ENCODE measurements at places on chromosomes 7 and 10.

- H3K4me1 ChIP-seq = no peaks in the 10 kb centered on the region
- H3K36me3 ChIP-seq = peaks cover 7% of the 10 kb centered on the region
- DNase-seq = no peak
- no peak overlapping the region for H3K27ac ChIP-seq
These were observed 1.9 kb downstream of the BUB3 start for GRCh38 chr10:123156078-123156477.

DNA sequence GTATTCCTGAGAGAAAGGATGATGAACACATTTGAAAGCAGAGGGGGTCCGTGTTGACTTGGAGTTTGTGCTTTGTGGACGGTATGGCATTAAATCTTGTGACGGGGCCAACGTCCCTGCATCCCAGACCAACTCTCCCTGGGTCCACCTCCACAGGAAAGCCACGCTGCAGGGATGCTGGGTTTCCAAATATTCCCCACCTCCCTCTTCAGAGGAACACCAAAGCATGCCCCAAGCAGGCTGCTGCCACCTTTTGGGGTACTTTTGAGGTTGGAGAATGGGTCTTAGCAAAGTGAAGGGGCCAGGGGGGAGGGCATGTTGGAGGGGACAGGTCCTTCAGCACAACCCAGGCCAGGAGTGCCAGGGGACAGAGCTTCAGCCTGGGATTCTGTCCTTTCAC is 504.4 kb downstream of the TCERG1L start:
- no peak overlapping the region for H3K4me3 ChIP-seq
- H3K4me1 ChIP-seq = no peaks in the 10 kb centered on the region
- H3K36me3 ChIP-seq = no peaks in the 10 kb centered on the region

GRCh38 chr7:130945411-130945811 is 211.4 kb upstream of the KLF14 start:
- no peaks in the 10 kb centered on the region for H3K27me3 ChIP-seq
- no peak overlapping the region for H3K4me3 ChIP-seq
- no peak overlapping the region for H3K27ac ChIP-seq
- H3K4me1 ChIP-seq = no peaks in the 10 kb centered on the region
- no peak for DNase-seq

- no peaks in the 10 kb centered on the region for H3K36me3 ChIP-seq
- no peaks in the 10 kb centered on the region for H3K27me3 ChIP-seq
- no peak overlapping the region for H3K4me3 ChIP-seq
- H3K27ac ChIP-seq = no peak overlapping the region
These were observed 41.2 kb upstream of the TNS3 start for GRCh38 chr7:47622946-47623640.

GRCh38 chr7:5557920-5558401 is 134.3 kb upstream of the TNRC18 start:
- no peak overlapping the region for H3K4me3 ChIP-seq
- DNase-seq = no peak
- H3K27ac ChIP-seq = peak overlapping the region; percentile 19
- H3K27me3 ChIP-seq = no peaks in the 10 kb centered on the region

- DNase-seq = no peak
- H3K4me1 ChIP-seq = no peaks in the 10 kb centered on the region
- no peak overlapping the region for H3K27ac ChIP-seq
- H3K4me3 ChIP-seq = no peak overlapping the region
These were observed 245.5 kb downstream of the GALNT17 start for GRCh38 chr7:71377469-71377868.

- H3K27ac ChIP-seq = no peak overlapping the region
- H3K4me3 ChIP-seq = no peak overlapping the region
- H3K36me3 ChIP-seq = no peaks in the 10 kb centered on the region
- DNase-seq = no peak
These were observed 80.0 kb upstream of the DNAAF5 start for GRCh38 chr7:646487-646886.

DNA sequence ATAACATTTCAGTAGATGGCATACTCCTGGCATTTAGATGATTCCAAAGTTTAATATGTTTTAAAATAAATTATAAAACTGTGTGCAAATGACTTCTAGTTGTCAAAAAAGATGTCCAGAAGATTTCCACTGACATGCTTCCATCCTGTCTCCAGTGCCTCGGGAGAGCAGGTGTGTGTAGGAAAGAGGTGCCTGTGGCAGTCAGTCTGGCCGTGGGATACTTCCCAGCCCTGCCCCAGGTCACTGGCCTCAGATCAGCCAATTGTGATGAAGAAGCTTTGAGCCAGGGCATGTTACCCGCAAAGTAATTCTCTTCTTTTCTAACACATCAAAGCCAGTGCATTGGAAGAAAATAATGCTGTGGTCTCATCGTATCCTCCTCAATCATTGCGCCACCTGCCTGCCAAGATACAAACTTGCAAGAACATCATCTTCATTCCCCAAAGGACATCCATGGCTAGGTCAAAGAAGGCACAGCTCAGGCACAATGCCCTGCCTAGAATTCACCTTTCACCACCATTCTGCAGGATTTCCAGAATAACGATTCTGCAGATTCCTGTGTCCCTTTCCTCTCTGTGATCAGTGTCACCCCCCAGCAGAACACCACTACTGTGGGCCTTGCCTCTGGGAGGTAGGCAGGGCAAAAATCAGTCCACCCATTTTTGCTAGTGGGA is 6.3 kb upstream of the KCNMA1 start:
- H3K4me1 ChIP-seq = no peaks in the 10 kb centered on the region
- H3K27ac ChIP-seq = no peak overlapping the region
- no peaks in the 10 kb centered on the region for H3K36me3 ChIP-seq
- H3K4me3 ChIP-seq = no peak overlapping the region
- peak; percentile 80 for DNase-seq

DNA sequence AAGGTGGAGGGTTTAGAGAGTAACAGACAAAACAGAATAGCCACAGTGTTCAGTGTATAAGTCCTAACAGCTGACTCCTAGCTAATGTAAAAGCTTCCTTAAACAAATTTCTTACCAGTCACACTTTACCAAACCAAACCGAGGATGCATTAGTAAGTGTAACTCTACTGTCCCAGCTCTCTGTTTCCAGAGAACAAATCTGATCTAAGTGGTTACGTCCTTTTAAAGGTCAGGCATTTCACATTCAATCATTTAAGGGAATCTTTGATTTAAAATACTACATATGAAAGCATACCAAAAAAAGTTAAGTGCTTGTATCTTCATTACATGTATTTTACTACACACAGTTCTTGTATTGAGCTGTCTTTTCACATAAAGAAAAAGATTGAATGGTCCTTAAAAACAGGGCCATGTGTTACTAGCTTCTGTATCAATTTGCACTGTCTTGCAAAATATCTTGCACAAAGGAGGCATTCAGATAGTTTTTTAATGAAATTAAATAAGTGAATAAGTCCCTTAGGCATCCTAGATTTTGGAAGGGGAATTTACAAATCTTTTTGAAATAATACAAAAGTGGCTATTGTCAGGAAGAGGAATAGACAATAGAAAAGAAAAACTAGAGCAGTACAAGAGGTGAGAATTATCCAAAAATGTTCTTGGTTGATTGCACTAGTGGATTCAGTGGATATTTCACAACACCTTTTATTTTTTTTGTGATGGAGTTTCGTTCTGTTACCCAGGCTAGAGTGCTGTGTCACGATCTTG is 58.4 kb upstream of the SPOCK2 start:
- peaks cover 6% of the 10 kb centered on the region for H3K4me1 ChIP-seq
- DNase-seq = no peak
- H3K27ac ChIP-seq = no peak overlapping the region
- H3K27me3 ChIP-seq = no peaks in the 10 kb centered on the region
- H3K36me3 ChIP-seq = no peaks in the 10 kb centered on the region
- H3K4me3 ChIP-seq = no peak overlapping the region

- no peaks in the 10 kb centered on the region for H3K36me3 ChIP-seq
- no peaks in the 10 kb centered on the region for H3K27me3 ChIP-seq
- H3K4me1 ChIP-seq = peaks cover 2% of the 10 kb centered on the region
- no peak overlapping the region for H3K4me3 ChIP-seq
These were observed 43.4 kb downstream of the BPGM start for GRCh38 chr7:134690016-134690415.

DNA sequence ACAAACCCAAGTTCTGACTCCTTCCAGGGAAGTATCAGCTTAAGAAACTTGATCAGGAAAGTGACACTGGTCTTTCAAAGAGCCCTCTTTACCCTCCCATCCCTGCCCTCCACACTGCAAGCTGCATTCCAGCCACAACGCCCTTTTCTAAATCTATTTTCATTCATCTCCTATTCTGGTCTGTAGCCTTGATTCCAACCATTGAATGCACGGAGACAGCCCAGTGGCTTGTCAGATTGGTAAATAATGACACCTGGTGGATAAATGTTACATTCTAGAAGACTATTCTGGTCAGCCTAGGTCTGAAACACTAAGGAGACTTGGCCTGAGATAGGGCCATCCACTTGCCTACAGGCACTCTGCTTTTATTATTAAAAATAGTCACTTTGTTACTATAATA is 20.9 kb downstream of the MORN4 start:
- H3K4me1 ChIP-seq = no peaks in the 10 kb centered on the region
- no peak overlapping the region for H3K27ac ChIP-seq
- H3K27me3 ChIP-seq = no peaks in the 10 kb centered on the region
- no peak overlapping the region for H3K4me3 ChIP-seq
- peak; percentile 83 for DNase-seq
- H3K36me3 ChIP-seq = no peaks in the 10 kb centered on the region

- H3K4me1 ChIP-seq = no peaks in the 10 kb centered on the region
- H3K36me3 ChIP-seq = no peaks in the 10 kb centered on the region
- no peak overlapping the region for H3K27ac ChIP-seq
- H3K4me3 ChIP-seq = no peak overlapping the region
- DNase-seq = no peak
These were observed 18.0 kb downstream of the CNNM2 start for GRCh38 chr10:102935939-102936605.

GRCh38 chr10:123357421-123357930 is 203.3 kb downstream of the BUB3 start:
- H3K27me3 ChIP-seq = no peaks in the 10 kb centered on the region
- H3K27ac ChIP-seq = no peak overlapping the region
- peaks cover 2% of the 10 kb centered on the region for H3K4me1 ChIP-seq
- H3K36me3 ChIP-seq = no peaks in the 10 kb centered on the region
- DNase-seq = peak; percentile 23

DNA sequence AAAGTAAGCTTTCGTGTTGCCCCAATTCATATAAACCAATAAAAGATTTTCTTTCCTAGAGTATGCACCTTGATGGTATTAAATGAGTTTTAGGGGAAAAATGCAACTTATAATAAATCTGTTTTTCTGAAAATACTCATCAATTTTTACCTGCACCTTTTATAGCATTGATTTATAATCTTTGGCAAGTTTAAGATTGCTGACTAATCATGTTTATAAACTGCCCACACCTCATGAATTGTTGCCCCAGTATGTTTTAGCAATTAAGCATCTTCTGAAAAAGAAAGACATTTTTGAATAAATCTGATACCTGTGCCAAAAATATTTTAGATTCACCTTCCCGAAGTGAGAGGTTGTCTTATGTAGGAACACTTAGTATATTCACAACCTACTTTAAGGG is 420.0 kb downstream of the THSD7A start:
- H3K27ac ChIP-seq = no peak overlapping the region
- H3K4me1 ChIP-seq = no peaks in the 10 kb centered on the region
- no peaks in the 10 kb centered on the region for H3K27me3 ChIP-seq
- DNase-seq = no peak

GRCh38 chr7:79182283-79182682 is 271.2 kb downstream of the MAGI2 start:
- H3K4me3 ChIP-seq = no peak overlapping the region
- no peak for DNase-seq
- no peak overlapping the region for H3K27ac ChIP-seq

- peaks cover 2% of the 10 kb centered on the region for H3K4me1 ChIP-seq
- H3K4me3 ChIP-seq = no peak overlapping the region
- peak; percentile 79 for DNase-seq
- H3K27me3 ChIP-seq = no peaks in the 10 kb centered on the region
- H3K27ac ChIP-seq = no peak overlapping the region
These were observed 39.1 kb downstream of the GOLGA7B start for GRCh38 chr10:97888641-97889262.

GRCh38 chr7:111730476-111731300 is 168.4 kb upstream of the IMMP2L start:
- H3K4me1 ChIP-seq = no peaks in the 10 kb centered on the region
- peaks cover 5% of the 10 kb centered on the region for H3K36me3 ChIP-seq
- no peaks in the 10 kb centered on the region for H3K27me3 ChIP-seq
- peak; percentile 58 for DNase-seq
- H3K4me3 ChIP-seq = no peak overlapping the region

DNA sequence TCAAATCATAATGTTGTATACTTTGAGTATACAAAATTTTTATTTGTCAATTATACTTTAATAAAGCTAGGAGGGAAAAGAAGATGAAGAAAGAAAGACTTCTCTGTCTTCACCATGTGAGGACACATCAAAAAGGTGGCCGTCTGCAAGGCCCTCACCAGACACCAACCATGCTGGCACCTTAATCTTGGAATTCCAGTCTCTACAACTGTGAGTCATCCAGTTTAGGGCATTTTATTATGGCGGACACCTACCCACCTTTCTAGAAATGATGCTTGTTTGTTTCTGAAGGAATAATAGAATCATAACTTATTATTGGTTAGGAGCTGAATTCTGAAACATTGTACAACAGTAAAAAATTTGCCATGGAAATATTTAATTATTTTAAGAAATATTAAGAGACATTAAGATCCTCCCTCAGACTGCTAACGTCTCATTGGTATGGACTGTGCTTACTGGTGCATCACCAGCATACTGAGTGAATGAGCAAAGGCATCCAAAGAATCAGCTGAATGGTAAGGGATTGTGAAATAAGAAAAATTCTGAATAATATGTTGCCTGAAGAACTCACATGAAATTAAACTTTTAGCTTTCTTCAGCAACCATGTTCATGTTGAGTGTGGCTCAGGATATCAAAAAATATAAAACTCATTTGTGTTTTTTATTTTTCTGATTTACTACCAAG is 536.6 kb downstream of the HTR7 start:
- H3K4me3 ChIP-seq = no peak overlapping the region
- no peak for DNase-seq
- H3K4me1 ChIP-seq = peaks cover 3% of the 10 kb centered on the region
- no peak overlapping the region for H3K27ac ChIP-seq

- DNase-seq = no peak
- H3K4me3 ChIP-seq = no peak overlapping the region
- H3K36me3 ChIP-seq = no peaks in the 10 kb centered on the region
- H3K4me1 ChIP-seq = no peaks in the 10 kb centered on the region
- H3K27me3 ChIP-seq = no peaks in the 10 kb centered on the region
These were observed 56.0 kb upstream of the KCND2 start for GRCh38 chr7:120216947-120217346.

DNA sequence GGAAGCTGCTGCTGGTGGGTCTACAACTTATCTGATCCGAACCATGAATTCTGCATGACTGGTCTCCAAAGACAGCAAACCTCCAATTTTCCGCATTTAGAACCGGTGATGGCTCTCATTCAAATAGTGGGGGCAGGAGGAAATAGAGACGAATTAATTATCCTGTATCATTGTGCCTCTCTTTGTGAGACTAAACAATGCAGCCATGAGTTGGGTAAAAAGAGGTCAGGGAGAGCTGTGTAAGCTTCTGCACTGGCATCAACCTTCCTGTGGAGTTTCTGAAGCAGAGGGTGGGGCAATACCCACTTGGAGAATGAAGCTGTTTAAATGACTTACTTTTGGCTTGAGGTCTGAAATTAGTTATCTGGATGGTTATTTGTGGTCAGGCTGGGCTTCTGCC is 266.4 kb downstream of the SORCS3 start:
- no peaks in the 10 kb centered on the region for H3K36me3 ChIP-seq
- no peak for DNase-seq

GRCh38 chr7:96649981-96650380 is 59.7 kb downstream of the SEM1 start:
- no peak overlapping the region for H3K4me3 ChIP-seq
- no peaks in the 10 kb centered on the region for H3K27me3 ChIP-seq
- no peaks in the 10 kb centered on the region for H3K4me1 ChIP-seq
- no peaks in the 10 kb centered on the region for H3K36me3 ChIP-seq
- DNase-seq = no peak

GRCh38 chr7:78279032-78279431 is 480.5 kb downstream of the PHTF2 start:
- DNase-seq = no peak
- H3K36me3 ChIP-seq = no peaks in the 10 kb centered on the region
- H3K4me1 ChIP-seq = no peaks in the 10 kb centered on the region
- H3K27me3 ChIP-seq = no peaks in the 10 kb centered on the region
- H3K4me3 ChIP-seq = no peak overlapping the region
